ENCODE measurements at places on chromosomes 7 and 10.
A peak's percentile ranks its signal among the peaks of the same experiment; 100 is the strongest.

DNA sequence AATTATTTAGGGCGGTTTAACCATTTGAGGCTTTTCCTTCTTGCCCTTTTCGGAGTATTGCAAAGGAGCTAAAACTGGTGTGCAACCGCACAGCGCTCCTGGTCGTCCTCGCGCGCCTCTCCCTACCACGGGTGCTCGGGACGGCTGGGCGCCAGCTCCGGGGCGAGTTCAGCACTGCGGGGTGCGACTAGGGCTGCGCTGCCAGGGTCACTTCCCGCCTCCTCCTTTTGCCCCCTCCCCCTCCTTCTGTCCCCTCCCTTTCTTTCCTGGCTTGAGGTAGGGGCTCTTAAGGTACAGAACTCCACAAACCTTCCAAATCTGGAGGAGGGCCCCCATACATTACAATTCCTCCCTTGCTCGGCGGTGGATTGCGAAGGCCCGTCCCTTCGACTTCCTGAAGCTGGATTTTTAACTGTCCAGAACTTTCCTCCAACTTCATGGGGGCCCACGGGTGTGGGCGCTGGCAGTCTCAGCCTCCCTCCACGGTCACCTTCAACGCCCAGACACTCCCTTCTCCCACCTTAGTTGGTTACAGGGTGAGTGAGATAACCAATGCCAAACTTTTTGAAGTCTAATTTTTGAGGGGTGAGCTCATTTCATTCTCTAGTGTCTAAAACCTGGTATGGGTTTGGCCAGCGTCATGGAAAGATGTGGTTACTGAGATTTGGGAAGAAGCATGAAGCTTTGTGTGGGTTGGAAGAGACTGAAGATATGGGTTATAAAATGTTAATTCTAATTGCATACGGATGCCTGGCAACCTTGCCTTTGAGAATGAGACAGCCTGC is 3.1 kb downstream of the FZD1 start:
- DNase-seq, result no peak

DNA sequence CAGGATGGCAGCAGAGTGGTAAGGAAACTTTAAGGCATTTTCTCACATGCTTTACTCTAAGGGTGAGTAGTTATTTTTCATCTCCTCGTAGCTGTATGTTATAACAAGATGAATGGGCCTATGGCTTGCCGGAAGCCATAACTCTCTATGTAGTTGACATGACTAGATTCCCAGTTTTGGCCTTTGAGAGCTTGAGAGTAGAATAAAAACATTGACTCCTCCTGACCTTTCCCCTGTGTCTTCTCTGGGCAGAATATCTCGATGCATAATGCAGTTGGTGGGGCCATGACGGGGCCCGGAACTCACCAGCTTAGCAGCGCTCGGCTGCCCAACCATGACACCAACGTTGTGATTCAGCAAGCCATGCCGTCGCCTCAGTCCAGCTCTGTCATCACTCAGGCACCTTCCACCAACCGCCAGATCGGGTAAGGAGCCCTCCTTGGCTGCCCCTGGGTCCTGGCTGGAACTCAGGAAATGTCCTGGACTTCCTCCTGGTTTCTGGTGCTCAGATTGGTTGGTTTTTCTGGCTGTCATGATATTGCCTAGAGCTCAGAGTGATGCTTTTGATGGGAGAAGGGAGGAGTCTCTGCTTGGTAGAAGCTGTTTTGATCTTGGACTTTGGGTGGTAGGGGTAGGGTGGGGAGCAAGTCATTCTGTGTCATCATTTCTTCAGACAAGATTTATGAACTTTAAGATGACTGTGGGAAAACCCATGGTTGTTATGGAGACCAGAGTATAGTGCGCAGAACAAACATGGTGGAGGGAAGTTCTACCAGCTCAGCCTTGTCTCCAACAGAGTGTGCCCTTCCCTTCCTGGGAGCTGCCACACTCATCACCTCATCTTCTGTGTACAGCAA is 158.0 kb downstream of the CREB5 start:
- DNase-seq, result no peak

DNA sequence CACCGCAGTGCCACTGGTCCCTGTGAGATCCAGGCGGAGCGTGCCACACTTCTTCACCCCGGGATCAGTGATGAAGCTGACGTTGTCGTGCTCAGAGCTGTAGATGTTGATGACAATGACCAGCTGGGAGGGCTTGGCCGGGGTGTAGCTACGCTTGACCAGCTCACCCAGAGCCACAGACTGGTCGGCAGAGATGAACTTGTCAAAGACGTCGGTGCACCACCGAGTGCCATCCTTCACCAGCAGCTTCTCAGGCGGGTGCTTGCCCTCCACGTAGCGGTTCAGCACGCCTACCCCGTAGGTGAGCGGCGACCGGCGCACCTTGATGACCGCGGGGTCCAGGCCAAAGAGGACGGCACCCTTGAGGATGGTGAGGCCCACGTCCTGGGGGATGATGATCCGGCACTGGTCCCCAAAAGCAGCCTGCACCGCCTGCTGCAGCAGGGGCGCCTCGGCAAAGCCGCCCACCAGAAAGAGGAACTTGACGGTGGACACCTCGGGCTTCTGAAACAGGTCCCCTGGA is 54.2 kb downstream of the PNLIPRP2 start:
- no peak for DNase-seq

DNA sequence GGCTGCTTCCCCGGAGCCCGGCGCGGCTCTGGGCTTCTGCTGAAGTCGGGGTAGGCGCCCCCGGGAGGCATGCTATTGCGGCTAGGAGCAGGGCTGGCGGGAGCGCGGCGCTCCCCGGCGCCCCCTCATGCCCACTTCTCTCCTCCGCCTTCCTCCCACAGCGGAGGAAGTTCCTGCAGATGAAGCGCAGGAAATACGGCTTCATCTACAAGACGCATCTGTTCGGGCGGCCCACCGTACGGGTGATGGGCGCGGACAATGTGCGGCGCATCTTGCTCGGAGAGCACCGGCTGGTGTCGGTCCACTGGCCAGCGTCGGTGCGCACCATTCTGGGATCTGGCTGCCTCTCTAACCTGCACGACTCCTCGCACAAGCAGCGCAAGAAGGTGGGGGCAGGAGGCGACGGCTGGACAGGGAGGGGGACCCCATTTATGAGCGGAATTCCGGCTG is 479 bp downstream of the CYP26A1 start:
- no peak for DNase-seq

DNA sequence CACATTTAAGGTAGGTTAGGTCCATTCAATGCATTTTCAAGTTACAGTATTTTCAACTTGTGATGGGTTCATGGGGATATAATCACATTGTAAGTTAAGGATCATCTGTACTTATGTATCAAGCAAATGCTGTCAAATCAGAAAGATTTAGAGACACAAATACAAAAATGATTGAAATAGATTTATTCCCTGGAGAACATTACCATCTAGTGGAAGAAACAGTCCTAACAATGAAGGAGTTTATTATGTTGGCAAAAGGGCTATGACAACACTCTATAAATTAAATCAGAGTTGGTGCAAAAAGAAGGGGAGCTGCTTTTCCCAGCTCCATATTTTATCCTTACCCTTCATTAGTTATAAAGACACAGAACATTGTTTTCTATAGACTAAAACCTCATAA is 69.0 kb downstream of the PRSS58 start:
- no peak for DNase-seq

DNA sequence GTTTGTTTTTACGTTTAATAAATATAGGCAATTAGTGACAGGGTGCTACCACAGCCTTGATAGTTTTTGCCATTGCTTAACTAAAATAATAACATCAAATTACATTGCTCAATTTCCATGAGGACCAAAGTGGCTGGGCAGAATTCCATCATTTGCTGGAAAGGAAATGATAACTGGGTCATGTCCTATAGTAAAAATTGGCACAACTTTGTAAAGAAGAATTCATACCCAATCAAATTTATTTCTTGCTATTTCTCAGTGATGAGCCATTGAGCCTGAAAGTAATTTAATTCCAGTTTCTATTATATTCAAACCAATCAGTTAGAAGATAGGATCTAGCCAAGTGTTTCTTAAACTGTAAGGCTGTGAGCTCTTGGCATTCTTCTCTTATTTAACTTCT is 102.2 kb upstream of the CTTNBP2 start:
- DNase-seq, result no peak

DNA sequence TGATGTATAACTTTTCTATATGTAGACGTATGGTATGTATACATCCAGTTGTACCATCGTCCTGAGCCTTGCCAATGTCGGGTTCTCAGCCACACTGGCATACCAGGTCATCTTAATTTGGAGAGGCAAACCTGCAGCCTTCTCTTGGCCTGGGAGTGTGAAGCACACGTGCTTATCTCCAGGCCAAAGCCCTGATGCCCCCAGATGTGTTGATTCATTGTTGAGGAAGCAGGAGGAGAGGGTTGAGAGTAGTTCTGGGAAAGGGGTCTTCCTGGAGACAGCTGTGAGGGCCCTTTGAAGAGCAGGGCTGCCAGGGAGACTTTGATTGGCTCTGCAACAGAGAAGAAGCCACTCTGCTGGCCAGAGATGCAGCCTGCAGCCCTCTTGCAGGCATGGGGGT is 155.6 kb downstream of the ARHGAP21 start:
- no peak for DNase-seq

- peak; percentile 75 for DNase-seq
Observed at GRCh38 chr7:5657901-5658300, 123.6 kb downstream of the RNF216 start.

- no peak for DNase-seq
Observed at GRCh38 chr10:11355592-11355991, 255.9 kb downstream of the USP6NL start.

- DNase-seq, result no peak
Observed at GRCh38 chr7:25805027-25805687, 346.8 kb upstream of the NFE2L3 start.

- no peak for DNase-seq
Observed at GRCh38 chr10:133489816-133490588, 36.3 kb downstream of the SCART1 start.

DNA sequence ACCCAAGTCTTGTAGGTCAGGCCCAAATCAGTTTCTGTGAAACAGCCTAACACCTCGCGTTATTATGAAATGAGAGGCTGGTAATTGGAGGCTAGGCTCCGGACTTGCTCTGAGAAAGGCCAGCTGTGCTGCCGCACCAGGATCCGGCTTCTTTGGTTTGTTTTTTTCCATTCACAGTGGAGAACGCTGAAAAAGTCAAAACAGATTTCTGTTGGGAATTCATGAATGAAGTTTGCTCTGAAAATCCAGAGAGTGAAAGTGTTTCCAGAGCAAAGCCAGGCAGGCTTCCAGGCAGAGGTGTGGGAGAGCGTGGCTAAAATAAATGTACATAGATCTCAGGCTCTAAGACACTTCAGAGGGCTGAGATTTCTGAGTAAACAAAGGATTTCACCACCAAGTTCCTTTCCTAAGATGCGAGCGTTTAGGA is 240.1 kb downstream of the TRIL start:
- no peak for DNase-seq

- DNase-seq, result no peak
Observed at GRCh38 chr10:22455068-22455857, 110.0 kb downstream of the SPAG6 start.

DNA sequence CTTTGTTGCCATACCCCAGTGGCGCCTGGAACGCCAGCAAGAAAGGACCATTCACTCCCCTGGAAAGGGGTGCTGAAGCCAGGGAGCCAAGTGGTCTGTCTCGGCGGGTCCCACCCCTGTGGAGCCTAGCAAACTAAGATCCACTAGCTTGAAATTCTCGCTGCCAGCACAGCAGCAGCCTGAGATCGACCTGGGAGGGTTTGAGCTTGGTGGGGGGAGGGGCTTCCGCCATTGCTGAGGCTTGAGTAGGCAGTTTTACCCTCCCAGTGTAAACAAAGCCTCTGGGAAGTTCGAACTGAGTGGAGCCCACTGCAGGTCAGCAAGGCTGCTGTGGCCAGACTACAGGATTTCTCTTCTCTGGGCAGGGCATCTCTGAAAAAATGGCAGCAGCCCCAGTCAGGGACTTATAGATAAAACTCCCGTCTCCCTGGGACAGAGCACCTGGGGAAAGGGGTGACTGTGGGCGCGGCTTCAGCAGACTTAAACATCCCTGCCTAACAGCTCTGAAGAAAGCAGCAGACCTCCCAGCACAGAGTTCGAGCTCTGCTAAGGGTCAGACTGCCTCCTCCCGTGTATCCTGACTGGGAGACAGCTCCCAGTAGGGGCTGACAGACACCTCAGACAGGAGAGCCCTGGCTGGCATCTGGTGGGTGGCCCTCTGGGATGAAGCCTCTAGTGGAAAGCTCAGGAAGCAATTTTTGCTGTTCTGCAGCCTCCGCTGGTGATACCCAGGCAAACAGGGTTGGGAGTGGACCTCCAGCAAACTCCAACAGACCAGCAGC is 281.1 kb upstream of the SP4 start:
- no peak for DNase-seq

DNA sequence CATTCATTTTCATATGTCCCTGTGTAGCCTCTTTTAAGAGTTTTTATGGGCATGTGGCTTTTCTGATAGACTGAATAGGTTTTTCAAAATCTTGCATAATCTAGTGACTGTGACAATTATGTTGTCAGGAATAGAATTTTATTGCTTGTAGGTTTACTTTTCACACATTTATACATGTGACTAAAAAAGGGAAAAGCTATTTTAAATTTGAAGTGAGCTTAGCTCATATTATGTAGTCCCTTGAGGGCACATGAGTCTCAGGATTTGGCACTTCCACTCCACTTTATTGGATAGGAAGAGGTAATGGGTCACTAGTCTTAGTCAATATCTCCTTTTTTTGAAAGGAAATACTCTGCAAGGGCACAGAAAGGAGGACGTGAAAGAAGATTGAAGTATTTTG is 247.3 kb downstream of the SUGCT start:
- no peak for DNase-seq

- DNase-seq, result no peak
Observed at GRCh38 chr10:10886861-10887531, 130.7 kb upstream of the CELF2 start.

GRCh38 chr7:7499892-7500291 is 35.8 kb downstream of the COL28A1 start:
- no peak for DNase-seq

DNA sequence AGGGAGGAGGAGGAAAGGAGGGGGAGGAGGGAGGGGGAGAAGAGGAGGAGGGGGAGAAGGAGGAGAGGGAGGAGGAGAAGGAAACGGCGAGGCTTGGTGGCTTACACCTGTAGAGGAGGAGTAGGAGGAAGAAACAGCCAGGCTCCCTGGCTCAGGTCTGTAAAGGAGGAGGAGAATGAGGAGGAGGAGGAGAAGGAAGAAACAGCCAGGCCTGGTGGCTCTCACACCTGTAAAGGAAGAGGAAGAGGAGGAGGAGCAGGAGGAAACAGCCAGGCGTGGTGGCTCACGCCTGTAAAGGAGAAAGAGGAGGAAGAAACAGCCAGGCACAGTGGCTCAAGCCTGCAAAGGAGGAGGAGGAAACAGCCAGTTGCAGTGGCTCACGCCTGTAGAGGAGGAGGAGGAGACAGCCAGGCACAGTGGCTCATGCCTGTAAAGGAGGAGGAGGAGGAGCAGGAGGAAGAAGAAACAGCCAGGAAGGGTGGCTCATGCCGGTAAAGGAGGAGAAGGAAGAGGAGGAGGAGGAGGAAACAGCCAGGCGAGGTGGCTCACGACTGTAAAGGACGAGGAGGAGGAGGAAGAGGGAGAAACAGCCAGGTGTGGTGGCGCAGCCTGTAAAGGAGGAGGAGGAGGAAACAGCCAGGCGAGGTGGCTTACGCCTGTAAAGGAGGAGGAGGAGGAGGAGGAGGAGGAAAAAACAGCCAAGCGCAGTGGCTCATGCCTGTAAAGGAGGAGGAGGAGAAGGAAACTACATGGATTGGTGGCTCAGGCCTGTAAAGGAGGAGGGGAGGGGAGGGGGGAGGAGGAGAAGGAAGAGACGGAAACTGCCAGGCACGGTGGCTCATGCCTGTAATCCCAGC is 14.9 kb upstream of the CRCP start:
- DNase-seq, result peak; percentile 88

All from epithelial cell of prostate (primary cell).